ENCODE measurements at places on chromosomes 11 and 22.

- no peak for DNase-seq
Measured at GRCh38 chr22:22878801-22879674, 8.6 kb upstream of the IGLL5 start.

GRCh38 chr11:63999349-64000025 lies 13.2 kb downstream of the OTUB1 start:
- no peak for DNase-seq

GRCh38 chr11:15212876-15213275 lies 98.2 kb downstream of the INSC start:
- DNase-seq = no peak

- DNase-seq = peak; percentile 5
Measured at GRCh38 chr11:71302534-71302909, 50.1 kb upstream of the SHANK2 start.

DNA sequence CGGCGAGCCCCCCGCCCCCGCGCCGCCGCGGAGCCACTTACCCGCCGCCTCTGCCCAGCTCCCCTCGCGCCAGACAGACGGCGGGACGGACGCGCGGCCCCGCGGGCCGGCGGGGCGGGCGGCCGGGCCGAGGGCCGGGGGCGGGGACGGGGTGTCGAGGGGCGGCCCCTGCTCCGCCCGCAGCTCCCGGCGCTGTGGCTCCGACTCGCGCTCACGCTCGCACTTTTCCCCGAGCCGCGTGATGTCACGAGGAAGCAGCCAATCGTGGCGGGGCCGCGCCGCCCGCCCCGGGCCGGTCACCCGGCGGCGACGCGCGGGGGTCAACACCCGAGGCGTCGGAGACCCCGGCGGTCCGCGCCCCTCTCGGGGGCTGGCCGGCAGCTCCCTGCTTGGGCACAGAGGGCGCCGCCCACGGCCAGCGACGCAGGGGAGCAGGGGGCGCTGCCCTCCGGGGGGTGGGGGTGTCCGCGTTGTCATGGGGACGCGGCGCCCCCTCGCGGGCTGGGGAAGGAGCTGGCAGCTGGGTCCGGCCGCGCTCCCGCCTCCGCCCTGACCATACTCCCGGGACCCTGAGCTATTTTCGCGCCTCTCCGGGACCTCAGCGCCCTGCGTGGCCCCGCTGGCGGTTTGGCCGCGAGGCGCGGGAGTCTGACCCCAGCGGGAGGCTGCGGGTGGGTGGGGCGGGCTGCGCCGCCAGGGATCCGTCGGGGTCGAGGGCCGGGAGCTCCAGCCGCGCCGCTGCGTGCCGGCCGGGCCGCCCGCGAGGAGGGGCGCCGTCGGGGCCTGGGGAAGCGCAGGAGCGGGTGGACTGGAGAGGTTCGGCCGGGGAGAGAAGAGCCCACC lies at the start of gene CHRM4:
TSS of gene CHRM4 (minus strand) at position 199 of the 843 bp plus-strand sequence. CDS start 5,219 bp downstream, outside the sequence.
- DNase-seq = peak; percentile 74

DNA sequence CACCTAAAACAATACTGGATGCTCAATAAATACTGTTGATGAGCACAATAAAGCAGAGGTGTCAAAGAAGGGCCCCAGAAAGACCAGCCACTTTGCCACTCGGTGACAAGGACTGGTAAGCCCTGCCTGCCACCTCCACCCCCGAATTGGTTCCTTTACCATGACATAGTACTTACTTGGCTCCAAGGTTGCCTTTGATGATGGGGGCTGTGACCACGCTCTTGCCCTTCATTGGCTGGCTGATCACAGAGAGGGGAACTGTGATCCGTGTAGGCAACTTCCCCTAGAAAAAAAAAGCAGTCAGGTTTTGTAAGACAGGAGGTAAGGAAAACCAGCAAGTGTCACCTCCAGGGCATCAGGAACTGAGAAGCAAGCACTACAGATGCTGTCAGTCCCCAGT lies 29.7 kb downstream of the NFRKB start:
- DNase-seq = no peak

GRCh38 chr11:41320238-41320637 lies 139.2 kb downstream of the LRRC4C start:
- no peak for DNase-seq

- no peak for DNase-seq
Measured at GRCh38 chr11:72243173-72244059, 560 bp downstream of the PHOX2A start.

DNA sequence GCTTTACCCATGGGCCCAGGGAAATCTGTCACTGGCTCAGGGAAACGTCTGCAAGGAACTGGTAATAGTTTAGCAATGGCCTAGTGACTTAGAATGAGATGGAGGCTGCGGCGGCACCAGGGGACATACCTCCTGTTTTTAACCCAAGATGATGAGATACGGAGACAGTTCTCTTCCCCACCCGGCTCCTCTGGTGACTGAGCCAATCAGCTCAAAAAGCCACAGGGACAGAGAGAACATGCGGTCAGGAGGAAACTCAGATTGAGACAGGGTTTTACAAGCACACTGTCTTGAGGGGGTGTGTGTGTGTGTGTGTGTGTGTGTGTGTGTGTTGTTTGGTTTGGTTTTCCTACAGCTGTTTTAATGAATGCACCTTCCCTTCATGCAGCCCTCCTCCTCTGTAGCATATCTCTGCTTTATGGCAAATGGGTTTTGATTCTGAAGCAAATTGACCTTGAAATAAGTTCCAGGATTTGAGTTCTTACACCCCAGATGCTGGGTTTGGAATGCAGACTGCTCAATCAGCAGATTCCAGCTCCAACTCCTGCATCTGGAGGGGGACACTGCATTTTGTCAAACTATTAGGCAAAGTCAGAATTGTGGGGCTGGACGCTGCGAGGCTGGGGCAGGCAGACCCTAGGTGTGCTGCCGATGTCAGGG lies 246.2 kb downstream of the NTM start:
- DNase-seq = no peak

GRCh38 chr11:94017446-94017845 lies 3.7 kb upstream of the HEPHL1 start:
- DNase-seq = no peak

DNA sequence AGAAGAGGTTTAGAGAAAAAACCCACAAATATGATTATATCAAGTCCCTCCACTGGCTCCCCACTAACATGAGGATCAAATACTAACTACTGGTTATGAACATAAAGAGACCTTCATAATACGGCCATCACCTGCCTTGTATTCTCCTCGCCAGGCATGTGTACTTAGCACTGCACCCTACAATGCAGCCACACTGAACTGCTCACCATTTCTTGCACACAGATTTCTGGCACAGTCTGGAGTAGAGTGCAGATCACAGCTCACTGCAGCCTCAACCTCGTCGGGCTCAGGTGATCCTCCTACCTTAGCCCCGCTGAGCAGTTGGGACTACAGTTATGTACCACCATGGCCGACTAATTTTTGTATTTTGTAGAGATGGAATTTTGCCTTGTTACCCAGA lies 13.1 kb downstream of the OSBP start:
- DNase-seq = no peak

DNA sequence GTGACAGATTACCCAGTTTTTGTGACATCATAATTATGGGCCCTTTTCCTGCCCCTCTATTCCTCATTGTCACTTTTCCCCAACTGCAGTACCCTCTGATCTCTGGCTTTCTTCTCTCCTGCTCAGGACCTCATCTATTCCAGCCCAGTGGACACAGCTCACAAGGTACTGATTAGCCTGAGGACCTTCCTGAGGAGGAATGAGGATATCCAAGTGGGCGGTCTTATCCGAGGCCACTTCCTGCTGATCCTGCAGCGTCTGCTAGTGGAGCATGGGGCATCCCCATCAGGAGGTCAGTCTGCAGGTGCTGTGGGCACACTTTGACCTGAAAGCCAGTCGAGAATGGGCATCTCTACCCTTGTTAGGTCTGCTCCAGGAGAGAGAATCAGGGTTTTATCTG lies 24.5 kb upstream of the CCDC134 start:
- no peak for DNase-seq

GRCh38 chr22:30196141-30196879 lies 50.2 kb downstream of the LIF start:
- DNase-seq = peak; percentile 84

GRCh38 chr11:131694526-131695424 lies 324.4 kb downstream of the NTM start:
- peak; percentile 83 for DNase-seq

GRCh38 chr11:103844327-103845215 lies 191.9 kb upstream of the DDI1 start:
- DNase-seq = no peak

DNA sequence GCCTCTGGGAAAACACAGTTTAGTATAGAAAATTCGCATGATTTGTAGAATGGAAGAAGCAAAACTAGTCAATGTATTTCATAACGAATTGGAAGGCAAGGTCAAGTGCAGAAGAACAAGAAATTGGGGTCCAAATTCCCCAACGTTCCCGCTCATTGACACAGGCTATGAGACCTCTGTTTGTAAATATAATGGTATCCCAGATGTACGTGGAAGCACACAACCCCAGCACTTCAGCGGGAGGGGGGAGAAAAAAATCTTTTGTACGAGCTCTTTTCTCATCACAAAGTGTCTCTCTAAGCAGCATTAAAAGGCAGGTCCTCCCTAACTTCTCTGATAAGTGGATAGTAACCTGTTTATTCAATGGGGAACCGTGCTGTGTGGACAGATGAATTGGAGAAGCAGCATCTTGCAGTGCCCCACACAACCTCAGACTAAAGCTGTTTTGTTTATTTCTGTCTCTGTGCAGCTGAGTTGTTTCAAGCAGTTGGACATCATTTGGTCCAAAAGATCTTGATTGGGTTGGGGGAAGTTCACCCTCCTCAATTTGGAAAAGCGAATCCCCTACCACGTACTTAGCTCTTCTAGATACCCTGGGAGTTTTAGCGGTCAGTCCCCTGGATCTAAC lies 1.1 kb upstream of the GAB2 start:
- DNase-seq = no peak

GRCh38 chr11:10496296-10496936 lies 41.4 kb downstream of the AMPD3 start:
- DNase-seq = no peak

GRCh38 chr11:6006846-6007245 lies at the start of gene OR56A4:
Gene OR56A4 (minus strand): TSS chr11:6006946. CDS start chr11:6002992, 3,954 bp downstream.
- no peak for DNase-seq

GRCh38 chr22:46971764-46972125 lies 209.3 kb downstream of the TBC1D22A start:
- DNase-seq = no peak

DNA sequence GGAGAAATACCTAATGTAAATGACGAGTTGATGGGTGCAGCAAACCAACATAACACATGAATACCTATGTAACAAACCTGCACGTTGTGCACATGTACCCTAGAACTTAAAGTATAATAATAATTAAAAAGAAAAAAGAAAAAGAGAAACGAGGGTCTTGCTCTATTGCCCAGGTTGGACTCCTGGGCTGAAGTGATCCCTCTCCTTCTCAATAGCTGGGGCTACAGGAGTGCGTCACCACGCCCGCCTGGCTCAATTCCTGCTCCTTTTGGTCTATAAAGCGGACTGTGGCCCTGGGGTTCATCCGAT lies 521 bp upstream of the PTS start:
- no peak for DNase-seq

DNA sequence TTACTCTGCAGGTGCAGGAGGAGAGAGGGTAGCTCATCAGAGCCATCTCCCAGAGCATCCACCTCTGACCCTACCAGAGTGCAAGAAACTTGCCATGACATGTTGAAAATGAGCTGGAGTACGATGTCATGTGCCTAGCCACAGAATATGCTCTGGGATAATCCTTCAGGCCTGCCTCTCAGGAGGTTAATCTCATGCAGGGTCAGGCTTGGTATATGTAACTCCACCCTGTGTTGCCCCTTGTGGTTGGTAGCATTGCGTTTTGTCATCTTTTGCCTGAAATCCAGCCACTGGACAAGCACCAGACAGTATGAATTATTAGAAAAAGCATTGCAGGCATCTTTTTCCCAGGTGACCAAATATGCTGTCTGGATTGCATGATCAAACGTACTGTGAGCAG lies 36.2 kb downstream of the CNTF start:
- no peak for DNase-seq

DNA sequence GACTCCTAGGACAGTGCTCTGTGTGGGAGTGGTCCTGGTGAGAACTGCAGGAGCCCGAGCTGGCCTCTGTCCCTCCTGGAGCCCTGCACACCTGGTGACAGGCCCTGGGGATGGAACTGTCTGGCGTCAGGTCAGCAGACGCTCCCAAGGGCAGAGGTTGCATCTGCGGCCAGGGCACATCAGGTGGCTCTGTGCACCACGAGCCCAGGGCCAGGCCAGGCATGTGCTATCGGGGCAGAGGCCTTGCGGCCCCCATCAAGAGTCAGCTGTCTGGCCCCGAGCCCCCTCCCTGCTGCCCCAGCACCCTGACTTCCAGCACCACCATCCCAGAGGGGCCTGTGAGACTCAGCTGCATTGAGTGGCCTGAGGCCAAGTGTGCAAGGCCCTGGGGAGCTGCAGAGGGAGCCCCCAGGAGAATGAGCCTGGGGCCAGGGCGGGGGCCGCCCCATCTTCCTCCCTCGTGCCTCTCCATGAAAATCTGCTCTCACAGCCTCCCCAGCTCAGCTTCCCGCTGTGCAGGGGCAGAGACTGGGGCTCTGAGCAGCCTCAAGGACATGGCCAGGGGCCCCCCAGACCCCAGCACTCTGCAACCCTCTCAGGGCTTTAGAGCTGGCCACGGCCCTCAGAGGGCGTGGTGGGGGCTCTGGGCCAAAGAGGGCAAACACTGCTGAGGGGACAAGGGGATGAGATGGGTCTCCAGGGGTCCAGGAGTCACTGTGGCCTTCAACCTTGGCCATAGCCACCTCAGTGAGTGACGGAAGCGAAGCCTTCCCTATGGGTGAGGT lies 56.4 kb downstream of the RTL6 start:
- DNase-seq = no peak

- no peak for DNase-seq
Measured at GRCh38 chr11:15985127-15985859, 371.1 kb downstream of the SOX6 start.

DNA sequence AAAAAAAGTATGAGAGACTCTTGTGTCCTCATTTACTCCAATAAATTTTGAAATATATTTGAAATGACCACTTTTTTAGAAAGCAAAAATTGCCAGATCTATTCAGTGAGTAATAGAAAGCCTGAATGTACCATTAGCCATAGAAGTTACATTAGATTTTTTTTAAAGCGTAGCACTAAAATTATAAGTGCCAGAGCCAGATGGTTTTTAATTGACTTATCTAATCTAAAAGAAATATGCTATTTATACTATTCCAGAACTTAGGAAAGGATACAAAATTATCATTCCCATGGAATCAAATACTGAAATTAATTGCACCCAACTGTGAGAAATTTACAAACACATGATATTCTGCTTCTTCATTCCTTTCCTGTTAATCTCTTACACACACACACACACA lies 64.4 kb upstream of the SLC17A6 start:
- DNase-seq = no peak
